ENCODE measurements at places on chromosomes 3 and 15. TPM values are rescaled to one million over a fixed set of nuclear protein-coding genes. Genes with fewer than 3 reads are reported as not detected.

DNA sequence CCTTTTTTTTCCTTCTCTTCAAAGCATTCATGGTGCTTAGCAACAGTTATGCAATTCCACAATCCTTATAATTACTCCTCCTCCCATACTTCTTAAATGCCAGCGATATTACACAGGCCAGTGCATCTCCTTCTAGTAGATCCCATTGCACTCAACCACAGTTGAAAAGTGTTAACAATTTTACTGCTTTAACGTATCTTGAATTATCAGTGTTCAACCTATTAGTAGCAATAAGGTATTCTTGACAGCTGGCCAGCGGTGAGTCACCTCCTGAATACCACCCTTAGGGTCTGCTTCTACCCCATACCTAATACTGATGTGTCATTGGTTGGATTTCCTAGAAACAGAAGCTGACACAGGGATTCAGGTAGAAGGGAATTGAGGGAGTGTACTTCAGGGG, 24.0 kb upstream of the TEX9 start:
- DNase-seq = peak; percentile 10

- peak; percentile 95 for DNase-seq
Measured at GRCh38 chr3:59862686-59863085, 812.9 kb upstream of the CFAP20DC start.

The PLSCR1 gene
- total RNA-seq = 43.9 TPM

The ACAD11 gene
- 101 TPM for total RNA-seq

GRCh38 chr3:23831517-23832394, 26.0 kb downstream of the UBE2E1 start:
- no peak for DNase-seq

The SI gene
- not detected for total RNA-seq

The NUTM1 gene
- not detected for total RNA-seq

GRCh38 chr3:37477711-37478487, 303.5 kb upstream of the LRRFIP2 start:
- no peak for DNase-seq

GRCh38 chr15:95948411-95948810, 382.1 kb upstream of the NR2F2 start:
- no peak for DNase-seq

- DNase-seq = no peak
Measured at GRCh38 chr3:487614-488013, 291.1 kb downstream of the CHL1 start.

DNA sequence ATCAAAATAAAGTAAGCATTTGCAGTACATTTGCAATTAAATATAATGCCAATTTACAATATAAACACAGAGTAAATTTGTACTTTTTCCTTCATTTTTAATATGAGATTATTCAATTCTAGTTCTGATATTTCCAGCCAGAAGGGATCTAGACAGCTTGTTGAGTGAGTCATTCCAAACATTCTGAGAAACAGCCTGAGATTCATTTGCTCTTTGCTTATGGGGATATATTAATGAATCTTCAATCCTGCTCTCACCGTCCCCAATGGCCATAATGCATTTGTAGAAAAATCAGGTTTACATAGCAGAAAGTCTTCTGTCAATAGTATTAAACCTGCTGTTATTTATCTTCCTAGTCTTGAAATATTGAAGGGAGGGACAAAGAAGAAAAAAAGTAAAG, 554.2 kb downstream of the TUSC7 start:
- peak; percentile 6 for DNase-seq

The CCR9 gene
- total RNA-seq = not detected

DNA sequence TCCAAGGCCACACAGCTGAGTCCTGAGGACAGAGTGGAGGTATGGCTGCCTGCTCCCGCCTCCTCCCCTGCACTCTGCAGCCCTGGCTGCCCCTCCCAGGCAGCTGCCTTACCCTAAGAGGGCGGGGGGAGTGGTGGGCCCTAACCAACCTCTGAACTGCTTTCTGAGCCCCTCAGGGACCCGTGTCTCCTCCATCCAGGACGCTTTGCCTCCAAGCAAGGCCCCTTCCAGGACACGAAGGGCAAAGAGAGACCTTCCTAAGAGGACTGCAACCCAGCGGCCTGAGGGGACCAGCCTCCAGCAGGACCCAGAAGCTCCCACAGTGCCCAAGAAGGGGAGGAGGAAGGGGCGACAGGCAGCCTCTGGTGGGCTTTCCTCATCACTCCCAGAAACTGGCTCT, 7.6 kb downstream of the NEIL1 start:
- DNase-seq = no peak

The GOLGA8M gene
- 0.26 TPM for total RNA-seq

The NPAP1 gene
- total RNA-seq = not detected

DNA sequence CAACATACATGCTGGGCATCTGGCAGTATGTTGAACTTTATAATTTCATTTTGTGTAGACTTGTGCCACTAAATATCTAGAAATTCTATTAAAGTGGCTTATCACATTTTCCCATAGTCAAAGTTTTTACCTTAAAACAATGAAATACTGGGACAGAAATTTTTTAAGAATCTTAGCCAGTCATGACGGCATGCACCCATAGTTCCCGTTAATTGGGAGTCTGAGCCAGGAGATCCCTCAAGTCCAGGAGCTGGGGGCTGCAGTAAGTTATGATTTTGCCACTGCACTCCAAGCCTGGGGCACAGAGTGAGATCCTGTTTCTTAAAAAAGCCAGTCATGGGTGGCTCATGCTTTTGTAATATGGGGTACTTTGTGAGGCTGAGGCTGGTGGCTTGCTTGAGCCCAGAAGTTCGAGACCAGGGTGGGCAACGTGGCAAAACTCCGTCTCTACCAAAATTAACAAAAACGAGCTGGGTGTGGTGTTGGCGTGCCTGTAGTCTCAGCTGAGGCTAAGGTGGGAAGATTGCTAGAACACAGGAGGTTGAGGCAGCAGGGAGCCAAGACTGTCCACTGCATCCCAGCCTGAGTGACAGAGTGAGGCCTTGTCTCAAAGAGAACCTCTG, 3.1 kb downstream of the RPSA start:
- DNase-seq = no peak

DNA sequence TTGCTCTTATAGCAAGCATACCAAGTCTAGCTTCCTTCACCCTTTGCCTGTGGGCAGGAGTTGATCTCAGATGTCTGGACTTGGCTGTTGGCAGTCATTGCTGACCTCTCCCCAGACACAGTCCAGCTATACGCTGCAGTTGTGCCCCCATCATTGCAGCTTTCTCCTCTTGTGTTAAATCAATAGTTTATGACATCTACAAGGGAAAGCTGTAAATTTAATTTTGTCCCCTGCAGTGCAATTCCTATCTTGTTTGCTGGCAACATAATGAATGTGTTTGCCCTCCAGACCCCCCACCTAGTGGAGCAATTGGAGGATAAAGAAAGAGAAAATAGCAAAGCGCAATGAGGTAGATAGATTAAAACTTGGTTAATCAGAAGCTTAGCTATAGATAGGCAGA, 280.2 kb downstream of the LSAMP start:
- DNase-seq = no peak

The GP5 gene
- 0.17 TPM for total RNA-seq

The GPR156 gene
- total RNA-seq = under 0.01 TPM

DNA sequence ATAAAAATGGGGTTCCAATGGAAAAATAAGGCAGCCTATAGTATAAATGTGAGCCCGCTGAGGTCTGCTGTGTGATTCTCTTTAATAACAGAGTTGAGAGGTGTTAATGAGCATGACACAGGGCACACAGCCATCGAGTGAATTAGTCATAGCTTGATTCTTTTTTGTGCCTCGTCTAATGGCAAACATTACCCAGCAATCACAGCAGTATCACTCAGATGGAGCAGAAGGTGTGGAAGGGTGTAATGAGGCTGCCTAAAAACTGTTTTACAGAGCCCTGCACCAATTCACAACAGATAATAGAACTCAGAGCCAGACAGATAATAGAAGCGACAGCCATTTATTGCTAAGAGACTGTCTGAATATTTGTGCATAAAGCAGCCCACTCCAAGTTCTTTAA, 178.6 kb upstream of the TPRG1 start:
- no peak for DNase-seq

The CCNB2 gene
- 19.3 TPM for total RNA-seq

- peak; percentile 8 for DNase-seq
Measured at GRCh38 chr15:94174399-94174802, 57.0 kb upstream of the MCTP2 start.

The OR5H2 gene
- not detected for total RNA-seq

GRCh38 chr3:124660599-124660998, 69.7 kb upstream of the UMPS start:
- no peak for DNase-seq

The TBC1D21 gene
- not detected for total RNA-seq

GRCh38 chr3:145144361-145144760, 1016.6 kb downstream of the PLOD2 start:
- no peak for DNase-seq

GRCh38 chr15:70560617-70561328, 202.6 kb downstream of the UACA start:
- no peak for DNase-seq

The IL20RB gene
- total RNA-seq = 0.51 TPM

DNA sequence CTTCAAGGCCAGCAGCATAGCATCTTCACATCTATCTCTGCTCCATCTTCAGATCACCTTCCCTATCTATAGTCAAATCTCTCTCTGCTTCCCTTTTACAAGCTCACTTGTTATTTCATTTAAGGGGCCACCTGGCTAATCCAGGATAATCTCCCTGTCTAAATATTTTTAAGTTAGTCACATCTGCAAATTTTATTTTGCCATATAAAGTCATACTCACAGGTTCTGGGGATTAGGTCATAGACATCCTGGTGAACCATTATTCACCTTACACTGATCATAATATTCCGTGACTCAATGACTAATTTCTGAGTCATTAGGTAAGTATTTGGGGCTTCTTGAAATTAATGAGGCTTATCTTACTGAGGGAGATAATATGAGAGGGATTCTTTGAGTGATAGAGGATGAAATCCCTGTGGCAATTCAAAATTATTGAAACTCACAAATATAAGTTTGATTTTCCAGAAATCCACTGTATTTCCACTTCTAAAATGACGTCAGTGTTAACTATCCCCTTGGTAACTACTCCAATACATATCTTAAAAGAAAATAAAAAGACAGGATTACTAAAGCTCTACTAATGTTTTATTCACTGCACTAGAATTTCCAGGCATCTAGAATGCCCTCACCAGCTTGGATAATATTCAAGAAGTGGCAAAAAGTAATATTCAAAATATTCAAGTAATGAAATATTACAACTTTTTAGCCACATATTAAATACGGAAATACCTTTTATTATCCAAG, 93.7 kb upstream of the RBMS3 start:
- DNase-seq = peak; percentile 55

DNA sequence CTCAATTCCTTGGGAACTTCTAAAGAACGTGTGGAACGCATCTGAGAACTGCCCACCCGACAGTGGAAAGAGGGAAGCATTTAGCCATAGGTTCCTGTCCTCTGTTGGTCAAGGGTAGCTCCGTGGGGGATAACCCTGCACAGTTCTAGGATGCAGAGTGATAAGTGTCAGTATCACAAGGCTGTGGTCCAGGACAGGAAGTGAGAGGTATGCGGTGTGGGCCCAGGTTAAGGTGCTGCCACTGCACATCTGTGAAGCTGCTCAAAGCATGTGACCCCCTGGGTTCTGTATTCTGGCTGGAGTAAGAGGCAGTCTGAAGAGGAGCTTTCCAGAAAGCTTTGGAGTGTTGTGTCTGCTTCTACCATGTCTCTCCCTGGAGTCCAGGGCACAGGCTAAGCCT, 51.7 kb upstream of the HES1 start:
- DNase-seq = no peak

The PPM1L gene
- total RNA-seq = 2.1 TPM

GRCh38 chr15:89107984-89108383, 19.7 kb downstream of the ABHD2 start:
- DNase-seq = no peak

DNA sequence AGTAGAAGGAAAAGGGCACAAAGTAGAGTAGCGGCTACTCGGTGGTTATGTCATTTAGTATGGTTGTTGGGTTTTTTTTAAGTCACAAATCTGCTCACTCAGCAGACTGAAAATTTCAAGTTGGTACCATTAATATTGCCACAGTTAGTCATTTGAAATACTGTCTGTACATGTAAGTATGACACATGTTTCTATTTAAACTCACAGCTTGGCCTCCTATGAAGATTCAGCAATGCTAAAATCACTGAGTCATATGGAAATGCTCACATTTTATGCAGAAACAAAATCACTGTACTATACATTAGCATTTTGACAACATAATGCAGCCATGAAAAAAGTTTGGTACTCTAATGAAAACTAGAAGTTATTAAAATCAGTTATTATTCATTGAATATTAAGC, 571.9 kb downstream of the TAFA4 start:
- DNase-seq = no peak

The GOLGA8N gene
- total RNA-seq = 3.6 TPM

- DNase-seq = peak; percentile 22
Measured at GRCh38 chr15:34808016-34808415, 12.7 kb upstream of the ACTC1 start.

DNA sequence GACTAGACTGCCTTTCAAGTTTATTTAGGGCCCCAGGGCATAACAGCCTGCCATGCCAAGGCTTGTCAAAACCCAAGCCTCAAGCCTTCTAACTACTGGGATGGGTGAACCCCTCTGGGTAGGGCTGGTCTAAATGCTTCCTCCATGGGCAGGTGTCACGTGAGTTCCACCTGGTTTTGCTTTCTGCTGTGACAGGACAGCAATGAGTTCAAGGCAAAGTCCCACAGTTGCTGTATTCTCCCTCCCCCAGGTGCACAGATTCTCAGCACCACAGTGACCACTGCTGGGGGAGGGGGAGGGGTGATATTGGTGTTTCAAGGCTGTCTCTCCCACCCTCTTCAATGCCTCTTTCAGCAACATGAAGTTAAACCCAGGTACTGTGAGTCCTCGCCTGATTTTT, 46.9 kb upstream of the UBE2Q2 start:
- DNase-seq = no peak

GRCh38 chr3:64924961-64925360, 237.2 kb upstream of the ADAMTS9 start:
- no peak for DNase-seq

DNA sequence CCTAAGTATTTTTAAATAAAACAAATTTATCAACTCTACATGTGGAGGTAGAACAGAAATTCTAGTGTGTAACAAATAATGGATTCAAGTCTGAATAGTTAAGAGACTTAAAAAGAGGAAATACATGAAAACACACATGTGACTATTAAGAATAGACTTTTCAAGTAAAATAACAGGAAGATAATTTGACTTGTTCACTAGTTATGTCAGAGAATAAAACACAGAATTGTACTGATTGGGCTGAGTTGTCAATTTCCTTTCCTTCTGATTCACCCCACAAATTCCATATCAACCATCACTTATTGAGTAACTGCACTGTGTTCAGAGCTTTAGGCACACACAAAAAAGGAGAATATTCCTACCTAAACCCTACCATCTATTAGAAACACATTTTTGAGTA, 557.2 kb downstream of the TUSC7 start:
- no peak for DNase-seq

The ALDH1A2 gene
- 7.7 TPM for total RNA-seq

The CCRL2 gene
- 0.26 TPM for total RNA-seq

DNA sequence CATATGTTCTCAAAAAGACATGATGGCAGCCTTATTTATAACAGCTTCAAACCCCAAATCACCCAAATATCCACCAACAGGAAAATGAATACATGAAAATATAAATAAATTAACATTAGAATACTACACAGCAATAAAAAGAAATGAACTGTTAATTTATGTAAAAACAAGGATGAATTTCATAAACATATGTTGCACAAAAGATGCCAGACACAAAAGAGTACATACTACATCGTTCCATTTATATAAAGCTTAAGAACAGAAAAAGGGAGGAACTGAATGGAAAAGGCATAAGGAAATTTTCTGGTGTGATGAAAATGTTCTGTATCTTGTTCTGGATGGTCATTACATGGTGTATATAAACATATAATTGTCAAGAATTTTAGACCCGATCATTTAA, 69.9 kb upstream of the TUSC7 start:
- DNase-seq = no peak

GRCh38 chr3:172191629-172192028, 152.3 kb downstream of the FNDC3B start:
- DNase-seq = no peak
